Activated CD4-positive, alpha-beta T cell treated with anti-CD3 and anti-CD28 coated beads, Interleukin-2, amount 10 ng/mL, durations not matched to agents 7 days and 5 days (primary cell): ENCODE measurements at places on chromosomes 11 and 22.

DNA sequence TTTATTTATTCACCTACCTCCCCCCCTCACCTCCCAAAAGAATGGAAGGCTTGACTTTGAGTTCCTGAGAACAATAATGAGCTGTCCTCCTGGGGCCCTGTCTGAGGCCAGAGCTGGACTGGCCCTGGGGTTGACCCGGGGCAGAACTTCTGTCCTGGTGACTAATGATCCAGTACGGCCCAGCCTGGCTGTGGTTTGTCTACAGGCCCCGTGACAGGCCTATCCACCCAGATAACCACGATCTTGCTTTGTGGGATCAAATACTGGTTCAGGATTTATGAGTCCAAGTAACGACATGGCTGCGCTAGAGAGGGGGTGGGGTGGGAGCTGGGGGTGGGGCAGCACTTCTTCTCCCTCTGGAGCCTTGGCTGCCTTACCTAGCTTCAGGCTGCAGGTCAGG, 81.5 kb downstream of the WT1 start:
- DNase-seq, result no peak

GRCh38 chr11:112836256-112836602, 125.0 kb upstream of the NCAM1 start:
- no peak for DNase-seq

- no peak for DNase-seq
These were observed 4.3 kb upstream of the NHERF4 start for GRCh38 chr11:119180729-119181676.

DNA sequence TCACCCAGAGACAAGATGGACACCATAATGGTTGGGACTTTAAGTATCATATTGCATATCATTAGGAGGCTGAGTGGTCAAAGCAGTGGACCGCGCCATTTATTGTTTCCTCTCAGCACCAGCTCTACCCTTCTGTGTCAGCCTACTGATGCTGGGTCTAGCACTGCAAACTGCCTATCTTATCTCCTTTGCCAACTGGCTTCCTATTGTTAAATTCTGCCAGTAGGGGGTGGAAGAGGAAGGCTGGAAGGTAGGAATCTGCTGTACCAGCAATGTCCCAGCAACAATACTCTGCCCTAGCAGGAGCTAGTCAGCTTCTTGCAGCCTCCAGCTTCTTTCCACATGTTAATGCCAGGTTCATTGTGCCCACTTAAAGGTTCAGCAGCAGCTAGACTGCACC, 367.1 kb upstream of the PDGFD start:
- DNase-seq, result peak; percentile 23
